Stimulated activated CD8-positive, alpha-beta memory T cell treated with anti-CD3 and anti-CD28 coated beads, Interleukin-4, amount 100 ng/mL, for 4 hours (primary cell): ENCODE measurements at places on chromosomes 16 and 17.

DNA sequence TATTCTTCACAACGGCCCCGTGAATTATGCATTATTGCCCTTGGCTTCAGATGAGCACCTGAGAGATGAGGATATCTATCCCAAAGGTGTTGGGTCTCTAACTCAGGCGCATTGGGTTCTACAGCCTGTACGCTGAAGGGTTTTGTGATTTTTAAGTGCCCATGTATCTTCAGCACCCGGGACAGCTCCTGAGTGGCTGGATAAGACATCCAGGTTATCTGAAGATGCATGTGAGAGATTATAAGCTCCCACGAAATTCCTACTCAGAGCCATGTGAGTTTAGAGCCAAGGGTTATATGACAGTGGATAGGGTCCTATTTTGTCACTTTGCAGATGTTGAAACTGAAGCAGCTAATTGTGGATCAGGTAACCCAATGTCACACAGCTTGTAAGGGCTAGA is 612.3 kb upstream of the EEF2KMT start:
- DNase-seq, result no peak

GRCh38 chr16:53341792-53342191 is 92.5 kb upstream of the RBL2 start:
- peak; percentile 5 for DNase-seq

DNA sequence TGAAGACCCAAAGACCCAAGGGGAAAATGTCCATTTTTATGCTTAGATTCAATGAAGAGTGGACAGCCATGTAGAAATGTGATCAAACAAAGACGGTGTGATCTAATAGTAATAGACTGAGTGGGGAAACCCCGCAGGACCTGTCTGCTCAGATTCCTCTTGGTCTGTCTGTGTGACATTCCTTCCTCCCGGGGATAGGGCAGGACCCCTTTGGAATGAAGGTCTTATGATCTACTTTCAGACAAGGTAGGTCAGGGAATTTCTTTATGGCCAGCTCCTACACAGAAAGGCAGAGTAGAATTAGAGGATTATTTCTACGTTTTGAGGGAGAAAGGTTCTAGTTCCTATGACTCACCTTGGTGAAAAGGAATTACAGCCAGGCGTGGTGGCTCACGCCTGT is 267.6 kb downstream of the STX8 start:
- no peak for DNase-seq

DNA sequence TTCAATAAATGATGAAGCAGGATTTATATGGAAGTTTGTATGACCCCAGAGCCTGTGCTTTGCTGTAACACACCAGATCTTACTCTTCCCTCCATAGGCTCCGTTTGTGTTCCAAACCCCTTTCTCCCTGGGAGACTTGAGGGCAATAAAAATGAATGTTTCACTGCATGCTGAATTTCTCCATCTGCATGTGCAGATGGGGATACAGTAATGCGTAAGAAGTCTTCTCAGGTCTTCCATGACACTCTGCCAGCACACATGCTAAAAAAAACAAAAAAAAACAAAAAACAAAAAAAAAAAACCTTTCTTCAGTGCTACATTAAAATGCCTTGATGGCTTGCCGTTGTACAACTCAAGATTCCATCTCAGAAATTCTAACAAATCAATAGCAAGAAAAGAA is 170.2 kb upstream of the ANKFN1 start:
- DNase-seq, result no peak

DNA sequence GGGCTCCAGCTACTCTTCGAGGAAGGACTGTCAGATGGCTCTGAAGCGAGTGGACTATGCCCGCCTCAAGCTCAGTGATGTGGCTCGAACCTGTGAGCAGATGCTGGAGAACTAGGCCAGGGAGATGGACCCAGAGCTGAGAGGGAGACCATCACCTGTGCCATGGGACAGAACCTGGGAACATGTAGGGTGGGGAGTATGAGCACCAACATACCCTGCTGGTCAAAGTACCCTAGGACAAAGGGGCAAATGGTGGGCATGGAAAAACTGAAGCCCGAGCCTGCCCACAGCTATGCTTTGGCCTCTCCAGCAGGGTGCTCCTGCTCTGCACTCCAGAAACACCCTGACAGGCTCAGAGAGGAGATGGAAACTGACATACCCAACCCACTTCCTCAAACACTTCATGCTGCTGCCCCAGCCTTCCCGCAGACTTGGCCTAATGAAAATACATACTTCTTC is 1.9 kb downstream of the MED11 start:
- DNase-seq, result no peak

- DNase-seq, result no peak
These were observed 49.4 kb upstream of the GSG1L start for GRCh38 chr16:28112908-28113307.

GRCh38 chr16:27340654-27341053 is 26.9 kb downstream of the IL4R start:
- no peak for DNase-seq

DNA sequence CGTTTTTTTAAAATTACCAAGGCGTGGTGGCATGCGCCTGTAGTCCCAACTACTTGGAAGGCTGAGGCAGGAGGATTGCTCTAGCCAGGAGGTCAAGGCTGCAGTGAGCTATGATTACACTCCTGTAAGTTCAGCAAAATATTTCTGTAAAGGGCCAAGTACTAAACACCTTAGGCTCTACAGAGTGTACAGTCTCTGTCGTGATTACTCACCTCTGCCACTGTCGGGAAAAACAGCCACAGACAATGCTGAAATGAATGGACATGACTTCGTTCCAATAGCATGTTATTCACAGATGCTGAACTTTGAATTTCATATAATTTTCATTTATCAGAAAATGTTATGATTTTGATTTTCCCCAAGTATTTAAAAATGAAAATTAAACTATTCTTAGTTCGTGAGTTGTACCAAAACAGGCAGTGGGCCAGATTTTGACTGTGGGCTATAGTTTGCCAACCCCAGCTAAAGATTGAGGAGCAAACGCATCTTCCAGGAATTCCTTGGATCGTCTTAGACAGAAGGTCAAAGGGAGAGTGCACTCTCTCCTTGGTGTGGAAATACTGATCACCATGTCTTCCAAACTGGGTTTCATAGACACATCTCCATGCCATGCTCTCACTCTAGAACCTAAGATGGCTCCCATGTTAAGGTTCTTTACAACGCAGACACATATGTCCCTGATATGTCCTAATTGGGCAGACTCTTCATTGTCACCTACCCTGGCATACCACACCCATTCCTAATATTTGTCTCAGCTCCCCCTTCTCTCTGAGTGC is 89.5 kb downstream of the MARF1 start:
- DNase-seq, result no peak

DNA sequence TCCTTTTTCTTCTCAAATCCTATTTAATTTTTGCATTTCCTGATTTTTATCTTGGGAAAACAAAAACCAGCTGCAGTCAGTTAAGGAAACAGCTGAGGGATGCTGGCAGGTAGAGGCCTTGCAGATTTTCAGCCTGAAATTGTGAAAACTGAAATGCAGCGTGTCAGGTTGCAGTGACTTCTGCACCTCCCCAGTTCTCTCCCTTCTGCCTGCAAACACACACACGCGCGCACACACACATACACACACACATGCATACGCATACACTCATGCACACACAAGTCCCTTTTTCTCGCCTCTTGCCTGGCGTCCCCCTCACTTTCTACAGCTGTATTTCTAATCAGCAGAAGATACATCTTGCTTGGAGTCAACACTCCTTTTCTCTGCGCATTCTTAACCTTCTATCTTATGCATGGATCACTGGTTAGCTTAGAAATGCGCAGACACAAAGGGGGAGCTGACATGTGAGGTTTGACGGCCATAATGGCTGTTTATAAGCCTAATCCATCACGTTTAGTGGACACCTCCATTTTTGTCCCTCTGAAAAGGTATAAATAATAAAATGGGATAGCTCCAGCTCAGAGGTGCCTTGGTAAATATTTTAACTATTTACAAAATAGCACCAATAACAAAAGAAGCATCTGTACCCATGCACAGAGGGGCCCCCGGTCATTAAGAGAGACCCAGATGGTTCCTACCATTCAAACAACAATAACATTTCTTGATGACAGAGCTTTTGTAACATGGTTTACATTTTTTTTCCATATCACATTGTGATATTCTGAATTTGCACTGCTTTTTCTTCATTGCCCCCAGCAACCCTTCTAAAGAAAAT is 392.1 kb upstream of the SALL1 start:
- DNase-seq, result no peak

GRCh38 chr16:23480257-23480656 is 27.3 kb upstream of the COG7 start:
- no peak for DNase-seq

DNA sequence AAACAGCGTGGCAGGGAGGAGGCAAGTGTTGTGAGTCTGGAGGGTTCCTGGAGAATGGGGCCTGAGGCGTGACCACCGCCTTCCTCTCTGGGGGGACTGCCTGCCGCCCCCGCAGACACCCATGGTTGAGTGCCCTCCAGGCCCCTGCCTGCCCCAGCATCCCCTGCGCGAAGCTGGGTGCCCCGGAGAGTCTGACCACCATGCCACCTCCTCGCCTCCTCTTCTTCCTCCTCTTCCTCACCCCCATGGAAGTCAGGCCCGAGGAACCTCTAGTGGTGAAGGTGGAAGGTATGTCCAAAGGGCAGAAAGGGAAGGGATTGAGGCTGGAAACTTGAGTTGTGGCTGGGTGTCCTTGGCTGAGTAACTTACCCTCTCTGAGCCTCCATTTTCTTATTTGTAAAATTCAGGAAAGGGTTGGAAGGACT is at the start of gene CD19:
Gene CD19, plus strand, starts transcription at position 171 of the 425 bp plus-strand sequence. Its CDS starts 30 bp downstream, at position 201.
- no peak for DNase-seq

GRCh38 chr16:5490499-5490898 is 392.9 kb upstream of the EEF2KMT start:
- no peak for DNase-seq

GRCh38 chr17:21843318-21843865 is 151.1 kb downstream of the KCNJ18 start:
- DNase-seq, result no peak

DNA sequence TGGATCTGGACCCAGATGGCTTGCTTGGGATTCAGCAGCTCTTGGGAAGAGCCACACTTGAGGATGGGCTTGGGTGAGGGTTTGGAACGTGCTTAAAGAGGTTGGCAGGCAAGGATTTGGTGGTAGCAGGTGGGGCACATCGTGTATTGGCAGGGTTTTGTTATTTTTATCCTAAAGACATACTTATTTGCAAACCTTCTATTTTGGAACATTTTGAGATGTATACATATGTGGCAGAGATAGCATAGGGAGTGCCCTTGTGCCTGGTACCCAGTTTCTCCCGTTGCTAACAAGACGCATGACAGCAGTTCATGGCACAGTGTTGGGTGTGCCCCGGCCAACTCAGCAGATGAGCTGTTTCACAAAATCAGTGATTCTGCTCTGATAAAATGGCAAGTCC is 9.1 kb downstream of the BANP start:
- no peak for DNase-seq

DNA sequence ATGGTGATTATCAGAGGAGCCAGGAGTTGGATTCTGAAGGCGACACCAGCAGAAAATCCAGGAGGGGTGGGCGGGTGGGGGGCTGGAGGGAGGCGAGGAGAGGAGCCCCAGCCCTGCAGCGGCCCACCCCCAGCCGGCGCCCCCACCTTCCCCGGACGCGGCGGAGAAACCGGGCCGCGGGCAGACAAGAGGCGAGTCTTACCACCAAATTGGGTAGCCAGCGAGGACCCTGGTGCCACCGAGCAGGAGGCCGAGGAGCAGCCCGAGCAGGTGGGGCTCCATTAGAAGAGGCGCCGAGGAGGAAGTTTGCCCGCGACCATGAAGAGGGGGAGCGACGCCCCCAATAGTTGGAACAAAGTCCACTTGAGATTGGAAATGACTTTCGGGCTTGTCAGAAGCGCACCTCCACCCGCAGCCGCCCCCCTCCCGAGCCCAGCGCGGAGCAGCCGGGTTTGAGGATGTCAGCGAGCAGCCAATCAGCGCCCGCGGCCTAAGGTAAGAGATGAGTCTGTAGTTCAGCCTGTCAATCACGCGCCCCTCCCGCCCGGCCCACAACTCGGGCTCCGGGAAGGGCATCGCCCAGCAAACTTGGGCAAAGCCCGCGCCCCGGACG is at the start of gene WNT3:
Gene WNT3, minus strand, starts transcription at position 377 of the 613 bp plus-strand sequence. Its CDS starts 95 bp downstream, at position 282.
- DNase-seq, result peak; percentile 13

DNA sequence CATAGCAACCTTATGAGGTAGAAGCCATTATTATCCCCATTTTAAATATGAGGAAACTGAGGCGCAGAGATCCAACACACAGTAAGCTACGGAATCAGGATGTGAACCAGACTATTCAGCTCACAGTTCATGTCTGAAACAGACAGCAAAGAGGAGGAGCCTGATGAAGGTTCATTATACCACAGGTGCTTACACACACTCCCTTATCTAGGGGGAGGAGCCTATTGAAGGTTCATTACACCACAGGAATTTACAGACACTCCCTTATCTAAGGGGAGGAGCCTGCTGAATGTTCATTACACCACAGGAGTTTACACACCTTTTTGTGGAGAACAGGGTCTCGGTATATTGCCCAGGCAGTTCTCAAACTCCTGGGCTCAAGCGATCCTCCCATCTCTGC is 21.9 kb downstream of the C16orf95 start:
- no peak for DNase-seq

DNA sequence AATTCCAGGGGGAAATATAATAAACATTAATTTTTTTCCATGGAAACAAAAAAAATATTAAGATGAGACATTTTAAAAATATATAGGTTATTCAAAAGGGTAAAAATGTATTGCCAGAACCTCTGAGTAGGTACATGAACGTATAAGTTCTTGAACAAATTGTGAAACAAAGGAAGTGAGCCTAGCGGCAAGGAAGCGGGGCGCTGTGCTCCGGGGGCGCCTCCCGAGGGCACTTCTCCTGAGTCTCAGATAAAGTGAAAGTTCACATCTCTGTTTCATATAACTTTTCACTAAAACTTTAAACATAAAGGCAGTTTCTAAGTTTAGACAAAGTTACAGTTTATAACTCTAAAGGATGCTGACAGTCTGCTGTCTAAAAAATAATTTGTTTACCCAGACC is 52.3 kb downstream of the TNRC6C start:
- no peak for DNase-seq

DNA sequence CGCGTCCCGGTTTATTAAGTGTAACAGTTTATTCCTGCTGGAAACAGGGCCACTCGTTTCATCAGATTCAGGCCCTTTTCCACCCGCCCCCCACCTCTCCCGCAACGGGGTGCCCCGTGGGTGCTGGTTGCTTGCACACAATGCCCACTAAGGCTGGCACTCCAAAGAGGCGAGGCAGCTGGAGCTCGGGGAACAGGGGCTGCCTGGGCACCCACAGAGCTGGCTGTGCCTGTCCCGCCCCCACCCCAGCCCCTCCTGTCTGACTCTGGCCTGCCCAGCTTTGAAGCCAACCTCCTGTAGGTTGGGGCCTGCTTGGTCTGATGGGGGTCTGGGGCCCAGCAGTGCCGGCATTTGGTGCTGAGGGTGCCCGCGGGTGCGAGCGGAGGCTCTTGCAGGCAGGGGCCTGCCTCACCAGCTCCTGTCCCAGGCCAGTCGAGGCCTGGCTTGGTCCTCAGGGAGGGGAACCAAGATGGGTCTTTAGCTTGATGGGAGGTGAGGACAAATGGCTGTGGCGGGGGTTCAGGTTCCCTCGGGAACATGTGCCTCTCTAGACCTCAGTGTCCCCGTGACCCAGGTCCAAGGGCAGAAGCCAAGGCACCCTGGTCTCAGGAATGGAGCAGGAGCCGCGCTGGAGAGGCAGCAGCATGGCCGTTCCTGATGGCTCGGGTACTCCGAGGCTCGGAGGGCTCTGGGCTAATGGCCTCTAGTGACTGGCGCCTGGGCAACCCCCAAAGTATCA is 20.1 kb downstream of the MYBBP1A start:
- no peak for DNase-seq

- DNase-seq, result no peak
These were observed 396.8 kb downstream of the SOX9 start for GRCh38 chr17:72517413-72518158.
